ENCODE measurements at places on chromosomes 2 and 18.

DNA sequence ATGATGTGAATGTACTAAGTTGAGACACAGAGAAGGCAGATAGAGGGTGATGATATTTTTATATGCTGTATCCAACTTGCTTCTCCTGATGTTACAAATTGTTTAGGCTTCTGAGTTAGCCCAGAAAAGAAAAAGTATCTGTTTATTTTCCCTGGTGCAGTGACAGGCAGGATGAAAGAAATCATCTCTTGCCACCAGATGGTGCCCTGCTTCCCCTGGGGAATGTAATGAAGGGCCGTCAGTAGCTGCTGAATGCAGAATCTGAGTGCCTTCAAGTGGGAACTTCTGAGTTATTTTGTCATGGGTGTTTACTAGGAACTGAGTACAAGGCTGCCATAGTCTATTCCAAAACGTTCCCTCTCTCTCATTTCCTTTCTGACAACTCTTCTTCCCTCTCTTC is 525.6 kb downstream of the MBD2 start:
- peak; percentile 7 for DNase-seq

DNA sequence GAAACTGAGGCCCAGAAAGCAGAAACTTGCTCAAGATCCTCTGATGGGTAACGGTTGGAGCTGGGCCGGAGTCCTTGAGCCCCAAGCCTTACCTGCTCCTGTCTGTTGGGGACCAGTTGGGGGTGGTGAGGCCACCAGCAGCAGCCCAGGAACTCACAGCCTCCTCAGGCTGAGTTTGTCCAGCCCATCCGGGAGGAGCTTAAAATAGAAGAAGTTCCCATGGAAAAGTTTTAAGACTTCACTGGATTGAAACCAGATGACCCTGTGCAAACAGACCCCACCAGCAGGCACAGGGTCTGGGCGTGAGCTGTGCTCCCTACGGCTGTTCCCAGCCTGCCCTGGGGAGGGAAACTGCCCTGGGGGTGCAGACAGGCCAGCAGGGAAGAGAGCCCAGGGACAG is 40.6 kb upstream of the FOSL2 start:
- no peak for DNase-seq

GRCh38 chr2:73969356-73969755 is 15.4 kb upstream of the TET3 start:
- peak; percentile 51 for DNase-seq

GRCh38 chr2:177675825-177676224 is 283.3 kb downstream of the AGPS start:
- no peak for DNase-seq
